IMR-90 (cell line): ENCODE measurements at places on chromosomes 4 and X. TPM values are rescaled to one million over a fixed set of nuclear protein-coding genes. Genes with fewer than 3 reads are reported as not detected.

Gene NUDT10
- 0.90 and 1.1 TPM in 2 replicates for total RNA-seq

Gene SLC10A6
- total RNA-seq: not detected in 2 replicates

- no peak overlapping the region for H3K4me3 ChIP-seq
- H3K36me3 ChIP-seq: no peaks in the 10 kb centered on the region
- H3K4me1 ChIP-seq: no peaks in the 10 kb centered on the region
- no peak overlapping the region for H3K27ac ChIP-seq
- DNase-seq: no peak
- H3K27me3 ChIP-seq: no peaks in the 10 kb centered on the region
These were observed 415.2 kb upstream of the HS3ST1 start for GRCh38 chr4:11843927-11844326.

- H3K27me3 ChIP-seq: no peaks in the 10 kb centered on the region
- H3K4me1 ChIP-seq: peaks cover 20% of the 10 kb centered on the region
- no peak overlapping the region for H3K27ac ChIP-seq
These were observed 105.5 kb downstream of the ARHGAP10 start for GRCh38 chr4:147837435-147837834.

GRCh38 chrX:46841346-46841745 lies 4.5 kb downstream of the RP2 start:
- no peak for DNase-seq
- H3K27ac ChIP-seq: no peak overlapping the region
- H3K4me3 ChIP-seq: no peak overlapping the region
- no peaks in the 10 kb centered on the region for H3K36me3 ChIP-seq
- H3K27me3 ChIP-seq: no peaks in the 10 kb centered on the region
- H3K4me1 ChIP-seq: 0 out of 2 replicates have a peak, but pooled peaks cover 2% of the 10 kb centered on the region

- no peaks in the 10 kb centered on the region for H3K36me3 ChIP-seq
- H3K27me3 ChIP-seq: no peaks in the 10 kb centered on the region
- DNase-seq: no peak
These were observed 12.5 kb upstream of the CLNK start for GRCh38 chr4:10697086-10697485.

GRCh38 chr4:97152149-97152548 lies 991.1 kb downstream of the STPG2 start:
- no peaks in the 10 kb centered on the region for H3K36me3 ChIP-seq
- H3K4me3 ChIP-seq: no peak overlapping the region
- H3K27ac ChIP-seq: no peak overlapping the region
- H3K27me3 ChIP-seq: no peaks in the 10 kb centered on the region

DNA sequence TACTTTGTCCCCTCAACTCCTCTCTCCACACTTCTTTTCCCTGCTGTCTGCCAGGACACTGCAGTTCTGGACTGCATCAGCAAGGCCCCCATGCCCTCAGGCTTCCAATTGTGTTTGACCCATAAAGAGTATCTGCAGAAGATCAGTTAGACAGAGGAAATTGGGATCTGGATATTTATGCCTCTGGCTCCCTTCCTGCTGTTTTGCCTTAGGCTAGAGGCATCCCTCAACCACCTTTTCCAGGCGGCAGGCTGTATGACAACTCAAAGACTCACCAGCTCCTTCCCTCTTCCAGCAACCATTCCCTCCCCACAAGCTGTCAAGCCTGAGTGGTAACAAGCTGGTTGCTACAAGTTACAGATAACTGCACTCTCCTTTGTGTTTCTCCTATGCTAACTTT lies 66.4 kb upstream of the NDP start:
- DNase-seq: no peak
- H3K36me3 ChIP-seq: no peaks in the 10 kb centered on the region
- no peak overlapping the region for H3K4me3 ChIP-seq
- H3K4me1 ChIP-seq: no peaks in the 10 kb centered on the region

DNA sequence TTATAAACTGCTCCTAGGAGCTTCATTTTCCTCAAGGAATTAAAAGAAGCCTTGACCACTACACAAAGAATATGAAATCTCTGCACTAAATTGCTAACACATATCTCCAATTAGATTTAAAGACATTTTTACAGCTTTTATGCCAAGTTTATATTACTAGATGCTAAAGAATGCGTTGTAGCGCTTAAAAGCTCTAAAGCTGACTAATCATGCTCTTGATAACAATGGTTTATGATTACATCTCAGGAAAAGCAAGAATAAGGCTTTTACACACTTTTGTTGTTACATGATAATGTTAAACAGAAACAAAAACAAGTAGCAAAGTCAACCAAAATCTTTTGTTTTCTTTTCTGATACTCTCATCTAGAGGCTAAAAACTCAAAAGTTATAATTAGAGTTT lies 44.7 kb downstream of the SLC10A7 start:
- no peaks in the 10 kb centered on the region for H3K36me3 ChIP-seq
- no peak overlapping the region for H3K27ac ChIP-seq
- H3K4me3 ChIP-seq: no peak overlapping the region
- no peak for DNase-seq
- no peaks in the 10 kb centered on the region for H3K27me3 ChIP-seq
- H3K4me1 ChIP-seq: no peaks in the 10 kb centered on the region

GRCh38 chr4:90745176-90745575 lies 618.0 kb downstream of the CCSER1 start:
- no peaks in the 10 kb centered on the region for H3K27me3 ChIP-seq
- H3K4me3 ChIP-seq: no peak overlapping the region
- DNase-seq: no peak
- no peaks in the 10 kb centered on the region for H3K36me3 ChIP-seq
- no peak overlapping the region for H3K27ac ChIP-seq
